ENCODE measurements at places on chromosomes 7 and 10.

DNA sequence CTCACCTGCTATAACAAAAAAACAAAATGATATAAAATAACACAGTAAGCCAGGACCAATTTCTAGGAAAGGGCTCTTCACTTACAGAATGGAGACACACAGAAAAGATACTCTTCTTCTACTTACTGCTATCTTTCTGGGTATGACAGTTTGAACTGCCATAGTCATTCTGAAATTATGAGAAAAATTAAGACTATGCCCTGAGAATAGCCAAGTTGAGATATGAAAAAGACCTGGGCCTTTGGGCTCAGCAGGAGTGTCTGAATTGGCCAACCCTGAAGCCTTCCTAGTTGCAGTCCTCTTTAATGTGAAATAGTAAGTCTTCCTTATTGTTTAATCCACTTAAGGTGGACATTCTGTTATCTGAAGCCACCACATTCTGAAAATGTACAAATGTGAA lies 519.5 kb downstream of the GRID1 start:
- DNase-seq: no peak

DNA sequence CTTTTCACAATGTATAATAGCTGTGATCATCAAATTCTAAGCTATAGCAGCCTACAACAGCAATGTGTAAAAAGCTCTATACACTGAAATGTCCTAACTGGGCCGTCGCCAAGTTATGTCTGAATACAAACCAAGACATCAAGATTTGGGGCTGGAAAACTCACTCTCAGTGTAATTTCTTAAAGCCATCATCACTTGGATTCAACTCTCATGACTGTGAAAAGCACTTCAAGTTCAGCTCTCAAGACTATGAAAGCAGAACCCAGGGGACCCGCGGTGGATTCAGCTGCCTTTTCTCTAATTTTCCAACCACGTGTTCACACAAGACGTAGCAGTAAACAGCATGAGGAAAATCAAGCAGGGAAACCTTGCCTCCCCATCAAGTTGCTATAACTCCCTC lies 15.8 kb upstream of the ZNRF2 start:
- DNase-seq: no peak

GRCh38 chr7:33050535-33051318 lies 11.8 kb downstream of the NT5C3A start:
- DNase-seq: peak; percentile 39

GRCh38 chr10:68156373-68157185 lies 47.3 kb downstream of the MYPN start:
- peak; percentile 74 for DNase-seq

GRCh38 chr10:133379152-133379800 lies at the start of gene PAOX:
PAOX (plus strand) TSS chr10:133379262; CDS start chr10:133379317, 55 bp downstream.
- peak; percentile 70 for DNase-seq

GRCh38 chr7:97771576-97771975 lies 39.7 kb downstream of the TAC1 start:
- DNase-seq: no peak

GRCh38 chr7:15802425-15802824 lies 115.9 kb upstream of the MEOX2 start:
- no peak for DNase-seq

- DNase-seq: no peak
These were observed 167.6 kb downstream of the ZNF365 start for GRCh38 chr10:62541811-62542210.

DNA sequence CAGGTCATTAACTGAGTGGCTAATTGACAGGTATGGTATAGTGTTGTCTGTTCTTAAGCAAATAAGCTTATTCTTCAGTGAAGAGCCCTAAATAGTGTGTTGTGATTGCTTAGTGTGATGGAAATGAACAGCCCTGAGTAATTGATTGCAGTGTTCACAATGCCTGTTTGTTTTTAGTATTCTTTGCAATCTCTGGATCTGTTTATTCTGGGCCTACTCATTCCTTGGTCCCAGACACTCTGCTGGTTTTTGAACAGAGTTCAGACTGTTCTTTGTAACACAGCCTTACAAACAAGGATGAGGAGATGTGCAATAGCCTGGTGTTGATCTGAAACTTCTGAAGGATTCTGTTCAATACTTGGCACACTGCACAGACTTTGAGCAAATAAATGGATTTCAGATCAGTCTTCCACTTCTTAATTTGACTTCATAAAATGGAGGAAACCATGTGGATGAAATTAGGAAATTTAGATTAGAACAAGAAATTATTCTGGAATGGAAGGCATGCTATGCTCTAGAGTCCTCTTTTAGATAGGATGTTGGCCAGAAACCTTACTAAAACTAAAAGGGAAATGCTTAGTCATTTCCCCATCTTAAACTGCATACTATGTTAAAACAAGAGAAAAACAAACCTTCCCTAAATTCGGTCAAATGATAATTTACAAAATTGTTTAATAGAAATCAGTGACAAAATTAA lies 444.2 kb upstream of the SEMA3D start:
- peak; percentile 7 for DNase-seq

DNA sequence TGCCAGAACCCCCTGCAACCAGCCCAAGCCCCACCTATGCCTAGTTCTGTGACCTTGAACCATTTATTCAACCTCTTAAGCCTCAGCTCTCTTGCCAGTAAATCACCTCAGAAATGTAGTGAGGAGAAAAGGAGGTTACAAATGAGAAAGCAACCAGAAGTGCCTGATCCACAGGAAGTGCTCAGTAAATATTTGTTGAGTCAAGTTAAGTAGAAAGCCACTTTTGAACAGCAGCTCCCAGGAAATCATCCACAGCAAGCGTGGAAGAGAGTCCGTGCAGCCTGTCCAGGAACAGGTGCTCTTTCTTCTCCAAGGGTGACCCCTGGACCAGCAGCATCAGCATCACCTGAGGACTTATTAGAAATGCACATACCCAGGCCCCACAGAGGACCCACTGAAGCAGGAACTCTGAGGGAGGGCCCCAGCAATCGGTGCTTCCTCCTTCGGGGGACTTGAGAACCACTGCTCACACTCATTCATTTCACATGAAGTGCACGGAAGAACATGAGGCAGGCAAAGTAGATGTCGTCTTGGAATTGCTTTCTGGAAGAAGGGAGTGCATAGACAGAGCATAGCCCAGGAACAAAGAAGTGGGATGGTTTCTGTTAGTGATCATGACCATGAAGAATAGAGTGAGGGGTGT lies 6.3 kb upstream of the C10orf71 start:
- no peak for DNase-seq

GRCh38 chr10:79031723-79032122 lies 37.0 kb upstream of the ZMIZ1 start:
- no peak for DNase-seq

GRCh38 chr10:97713826-97714400 lies 383 bp downstream of the MARVELD1 start:
- DNase-seq: peak; percentile 71

- peak; percentile 32 for DNase-seq
These were observed 72.7 kb upstream of the PRKG1 start for GRCh38 chr10:51001587-51001986.

GRCh38 chr7:31373337-31374289 lies 33.1 kb upstream of the NEUROD6 start:
- DNase-seq: peak; percentile 31

DNA sequence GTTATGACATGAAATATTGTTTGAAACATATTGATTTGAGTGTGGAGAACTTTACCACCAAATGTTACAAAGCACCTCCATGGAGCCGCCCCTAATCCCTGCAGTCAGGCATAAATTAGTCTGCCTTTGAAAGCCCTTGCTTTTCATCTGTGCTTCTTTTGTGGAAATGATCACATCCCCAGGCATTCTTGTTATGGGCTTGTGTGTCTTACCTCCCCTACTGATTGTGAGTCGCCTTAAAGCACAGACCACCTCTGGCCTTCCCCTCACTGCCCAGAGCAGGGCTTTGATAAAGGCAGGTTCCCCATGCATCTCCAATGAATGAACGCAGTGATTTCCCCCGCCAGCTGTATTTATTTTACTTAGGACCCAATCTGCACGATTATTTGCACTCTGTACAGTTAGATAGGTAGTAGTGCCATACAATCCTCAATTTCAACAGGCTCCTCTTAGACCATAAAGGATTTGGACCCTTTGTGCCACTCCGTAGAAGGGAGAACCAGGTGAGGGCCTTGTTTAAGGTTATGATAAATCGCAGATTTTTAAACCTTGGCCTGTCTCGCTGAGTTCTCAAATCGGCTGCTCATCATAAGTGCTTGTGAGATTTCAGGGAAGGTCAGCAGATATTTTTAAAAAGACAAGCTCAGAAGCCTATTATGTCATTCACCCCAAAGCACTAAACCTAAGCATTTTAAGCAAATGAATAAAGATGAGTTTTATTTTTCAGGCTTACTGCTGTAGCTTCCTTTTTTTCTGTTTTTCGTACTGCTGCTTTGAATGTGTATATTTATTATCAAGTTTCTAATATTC lies 107.8 kb downstream of the CUBN start:
- DNase-seq: no peak

GRCh38 chr10:110820321-110820814 lies 51.4 kb upstream of the PDCD4 start:
- peak; percentile 57 for DNase-seq

GRCh38 chr10:128950159-128950915 lies 516.7 kb upstream of the MGMT start:
- no peak for DNase-seq

DNA sequence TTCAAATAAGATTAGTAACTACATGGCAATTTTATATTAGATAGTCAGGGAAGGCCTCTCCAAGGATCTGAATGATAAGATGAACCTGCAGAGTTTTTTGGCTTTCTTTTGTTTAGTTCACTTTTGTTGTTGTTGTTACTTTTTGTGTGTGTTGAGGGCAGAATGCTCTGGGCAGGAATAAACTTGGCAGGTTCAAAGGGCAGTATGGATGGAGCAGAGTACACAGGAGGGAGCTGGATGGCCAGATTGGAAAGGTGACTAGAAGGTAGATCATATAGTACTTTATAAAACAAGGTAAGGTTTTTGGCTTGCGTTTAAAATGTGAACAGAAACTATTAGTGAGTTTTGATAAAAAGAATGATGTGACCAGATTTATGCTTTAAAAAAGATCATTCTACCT lies 17.9 kb downstream of the CROT start:
- DNase-seq: no peak

DNA sequence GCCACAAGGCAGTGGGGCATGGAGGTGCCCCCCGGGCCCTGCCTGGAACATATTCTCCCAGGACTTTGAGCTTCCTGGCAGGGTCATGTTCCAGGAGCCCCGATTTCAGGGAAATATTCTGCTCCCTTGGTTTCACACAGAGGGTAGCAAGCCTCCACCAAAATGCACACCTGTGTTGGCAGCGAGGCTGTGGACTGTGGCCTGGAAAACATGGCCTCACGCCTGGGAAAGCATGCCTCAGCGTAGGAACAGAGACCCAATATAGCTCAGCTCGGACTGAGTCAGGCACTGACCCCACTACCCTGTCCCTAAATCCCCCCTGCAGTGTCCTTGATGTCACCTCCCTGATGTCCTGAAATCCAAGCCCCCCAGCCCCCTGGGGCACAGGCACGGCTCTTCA lies 92.0 kb downstream of the KCNMA1 start:
- DNase-seq: no peak

- peak; percentile 76 for DNase-seq
These were observed 367.7 kb upstream of the SEMA3D start for GRCh38 chr7:85554236-85555178.

GRCh38 chr7:99643464-99643863 lies 26.7 kb downstream of the ZSCAN25 start:
- DNase-seq: no peak

- DNase-seq: no peak
These were observed 4.2 kb downstream of the PAX2 start for GRCh38 chr10:100749309-100750217.

DNA sequence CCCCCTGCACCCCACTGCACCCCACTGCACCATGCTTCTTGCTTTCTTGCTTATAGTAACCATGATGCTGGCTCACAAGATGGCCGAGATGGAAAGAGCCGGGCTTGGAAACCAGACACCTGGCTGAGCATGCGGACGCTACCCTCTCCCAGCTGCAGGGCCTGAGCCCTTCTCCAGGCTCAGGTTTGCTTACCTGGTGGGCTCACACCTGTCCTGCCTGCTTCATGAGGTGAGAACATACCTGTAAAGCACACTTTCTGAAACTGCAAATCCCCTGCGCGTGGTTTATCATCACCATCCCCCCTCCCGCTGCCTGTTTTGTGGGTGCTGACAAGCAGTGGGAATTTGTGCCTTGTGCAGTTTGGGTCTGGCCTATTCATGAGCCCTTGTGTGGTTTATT lies 302.7 kb downstream of the GLRX3 start:
- no peak for DNase-seq

GRCh38 chr10:103168438-103168837 lies 24.6 kb downstream of the NT5C2 start:
- no peak for DNase-seq

GRCh38 chr10:69362471-69362954 lies 54.2 kb downstream of the TACR2 start:
- no peak for DNase-seq

- no peak for DNase-seq
These were observed 3.9 kb downstream of the PPP1R17 start for GRCh38 chr7:31690935-31691334.

DNA sequence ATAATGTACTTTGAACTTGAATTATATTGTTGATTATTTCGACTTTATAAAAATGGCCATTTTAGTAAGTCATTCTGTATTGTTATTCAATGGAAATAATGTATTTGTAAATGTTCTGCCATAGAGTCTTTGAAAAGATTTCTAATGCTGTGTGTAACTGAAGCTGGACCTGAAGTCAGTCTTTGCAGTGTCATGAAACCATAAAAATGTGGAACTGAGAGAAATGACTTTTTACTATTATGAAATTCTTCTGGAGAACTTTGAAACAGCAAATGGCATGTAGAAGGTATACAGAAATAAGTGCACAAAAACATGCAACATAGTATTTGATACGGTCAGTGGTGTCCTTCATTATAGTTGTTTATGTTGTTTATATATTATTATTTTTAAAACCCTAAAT lies 59.7 kb upstream of the ADRA2A start:
- no peak for DNase-seq

DNA sequence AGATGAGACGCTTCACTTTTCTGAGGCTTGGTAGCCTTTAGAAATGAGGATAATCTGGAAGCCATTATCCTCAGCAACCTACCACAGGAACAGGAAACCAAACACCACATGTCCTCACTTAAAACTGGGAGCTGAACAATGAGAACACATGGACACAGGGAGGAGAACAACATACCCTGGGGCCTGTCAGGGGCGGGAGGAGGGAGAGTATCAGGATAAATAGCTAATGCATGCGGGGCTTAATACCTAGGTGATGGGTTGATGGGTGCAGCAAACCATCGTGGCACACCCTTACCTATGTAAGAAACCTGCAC lies 48.9 kb downstream of the LRGUK start:
- DNase-seq: no peak

DNA sequence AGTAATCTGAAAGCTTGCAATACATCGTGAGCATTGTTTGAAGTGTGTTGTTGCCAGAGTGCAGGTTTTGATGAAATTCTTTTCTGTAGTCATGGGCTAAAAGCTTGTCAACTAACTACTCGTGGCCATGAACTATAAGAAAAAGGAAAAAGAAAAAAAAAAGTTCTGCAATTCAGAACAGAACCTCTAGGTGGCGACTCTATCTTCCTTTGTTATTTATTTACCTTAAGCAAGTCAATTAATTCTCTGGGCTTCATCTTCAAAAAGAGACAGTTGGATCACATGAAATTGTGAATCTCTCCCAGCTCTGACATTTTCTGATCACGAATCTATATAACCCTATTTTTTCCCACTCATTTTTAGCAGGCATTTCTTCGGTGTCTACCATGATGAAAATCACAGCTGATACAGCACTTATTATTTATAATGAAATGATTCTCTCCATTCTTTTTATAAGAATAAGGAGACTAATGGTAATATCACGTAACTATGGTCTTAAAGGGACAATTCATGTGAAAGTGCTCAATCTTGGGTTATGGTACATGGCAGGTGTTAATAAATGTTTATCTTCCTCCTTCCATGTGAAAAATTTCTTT lies 18.8 kb downstream of the TMEM196 start:
- DNase-seq: no peak

Measured in midbrain (tissue), 1 donor.